Astrocyte of the hippocampus (primary cell): ENCODE measurements at places on chromosomes 4 and X.

GRCh38 chr4:133096972-133097371, 52.1 kb upstream of the PCDH10 start:
- no peak for DNase-seq

- DNase-seq: no peak
These were observed 7.3 kb upstream of the CSF2RA start for GRCh38 chrX:1261285-1261684.

DNA sequence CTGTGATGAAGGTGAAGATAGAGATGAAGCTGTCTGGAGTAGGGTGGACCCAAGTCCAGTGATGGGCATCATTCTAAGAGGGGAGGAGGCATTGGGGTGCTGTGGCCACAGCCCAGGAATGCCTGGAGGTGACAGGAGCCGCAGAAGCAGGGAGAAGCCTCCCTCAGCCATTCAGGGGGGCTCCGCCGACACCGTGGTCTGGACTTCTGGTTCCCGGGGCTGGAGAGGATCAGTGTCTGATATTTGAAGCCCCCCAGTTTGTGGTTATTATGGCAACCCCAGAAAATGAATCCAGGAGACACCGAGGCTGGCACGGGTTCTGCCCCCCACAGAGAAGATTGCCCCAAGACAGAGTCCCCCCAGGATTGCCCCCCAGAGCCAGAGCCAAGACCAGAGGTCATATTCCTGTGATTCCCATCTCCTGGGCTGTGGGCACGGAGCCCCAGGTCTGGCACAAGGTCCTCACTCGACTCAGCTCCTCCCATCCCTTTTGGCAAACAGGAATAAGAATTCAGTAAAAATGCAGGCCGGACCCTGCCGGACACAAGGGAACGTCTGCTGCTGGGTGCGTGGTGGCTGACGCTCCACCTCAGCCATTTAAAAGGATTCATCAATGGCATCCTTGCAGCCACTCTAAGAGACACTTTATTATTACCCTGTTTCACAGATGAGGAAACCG, 116.6 kb downstream of the CPZ start:
- no peak for DNase-seq

GRCh38 chr4:165131247-165131832, 18.7 kb upstream of the TMEM192 start:
- peak; percentile 80 for DNase-seq

DNA sequence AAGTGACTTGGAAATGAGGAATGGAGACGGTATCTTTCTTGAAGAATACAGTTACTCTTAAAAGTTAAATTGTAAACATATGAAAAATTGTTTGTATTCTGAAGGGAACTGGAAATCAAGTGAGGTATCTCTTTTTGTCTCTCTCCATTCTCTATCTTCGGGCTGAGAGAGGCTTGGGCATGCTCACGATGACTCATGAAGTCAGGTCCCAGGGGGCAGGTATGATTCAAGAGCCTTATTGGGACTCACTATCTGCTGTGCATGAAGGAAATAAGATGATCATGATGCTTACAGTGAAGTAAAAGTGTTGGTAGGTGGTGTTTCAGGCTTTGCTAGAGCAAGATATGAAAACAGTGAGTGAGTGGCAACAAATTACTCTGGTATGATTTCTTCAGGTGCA, 200.4 kb upstream of the PITX2 start:
- no peak for DNase-seq

DNA sequence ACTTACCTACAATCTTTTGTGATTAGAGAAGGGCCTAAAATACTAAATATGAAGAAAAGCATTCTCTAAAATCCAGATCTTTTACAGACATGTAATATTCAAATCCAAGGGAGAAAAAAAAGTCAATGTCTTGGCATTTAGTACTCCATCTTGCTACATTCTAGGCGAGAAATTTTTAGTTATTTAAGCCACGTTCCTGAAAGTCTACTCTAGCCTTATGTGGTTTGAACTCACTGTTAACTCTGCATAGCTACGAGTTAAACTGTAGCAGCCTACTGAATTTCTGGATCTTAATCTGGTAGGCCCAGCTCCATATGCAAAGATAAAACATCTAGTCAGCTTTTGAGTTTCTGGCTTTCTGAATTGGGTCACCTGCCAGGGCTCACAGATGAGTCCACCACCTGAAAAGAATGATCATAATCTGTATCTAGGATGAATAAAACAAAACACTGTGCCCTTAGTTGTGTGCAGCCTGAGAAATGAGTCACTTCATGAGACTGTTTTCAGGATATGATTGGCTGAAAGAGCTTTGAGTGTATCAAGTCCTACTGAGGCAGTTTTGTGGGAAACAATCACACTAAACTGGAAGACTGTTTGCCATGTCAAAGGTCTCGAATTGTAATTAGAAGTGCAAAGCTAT, 3.2 kb upstream of the NEK1 start:
- DNase-seq: peak; percentile 28

DNA sequence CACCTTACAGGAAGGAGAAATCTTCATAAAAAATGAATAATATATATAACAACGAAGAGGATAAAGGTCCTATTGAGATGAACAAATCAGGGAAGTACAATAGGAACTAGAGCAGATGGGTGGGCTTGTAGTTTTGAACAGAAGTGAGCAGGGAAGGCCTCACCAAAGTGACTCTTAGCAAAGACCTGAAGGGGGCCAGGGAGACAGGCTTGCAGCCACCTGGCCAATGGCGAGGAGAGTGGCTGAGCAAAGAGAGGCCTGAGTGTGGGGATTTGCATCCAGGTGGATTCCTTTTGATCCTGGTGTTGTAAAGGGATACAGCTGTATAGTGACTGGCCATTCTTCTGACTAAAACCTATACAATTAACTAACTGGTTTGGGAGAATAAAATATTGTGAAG, 354.1 kb downstream of the CAMK2D start:
- DNase-seq: no peak

- DNase-seq: no peak
These were observed 755.4 kb upstream of the HTR2C start for GRCh38 chrX:113828470-113828869.

GRCh38 chr4:8553991-8554405, 26.2 kb upstream of the GPR78 start:
- no peak for DNase-seq

GRCh38 chr4:8088966-8089491, 69.6 kb downstream of the ABLIM2 start:
- DNase-seq: no peak

- DNase-seq: no peak
These were observed 678.0 kb upstream of the INTU start for GRCh38 chr4:126954537-126955291.

DNA sequence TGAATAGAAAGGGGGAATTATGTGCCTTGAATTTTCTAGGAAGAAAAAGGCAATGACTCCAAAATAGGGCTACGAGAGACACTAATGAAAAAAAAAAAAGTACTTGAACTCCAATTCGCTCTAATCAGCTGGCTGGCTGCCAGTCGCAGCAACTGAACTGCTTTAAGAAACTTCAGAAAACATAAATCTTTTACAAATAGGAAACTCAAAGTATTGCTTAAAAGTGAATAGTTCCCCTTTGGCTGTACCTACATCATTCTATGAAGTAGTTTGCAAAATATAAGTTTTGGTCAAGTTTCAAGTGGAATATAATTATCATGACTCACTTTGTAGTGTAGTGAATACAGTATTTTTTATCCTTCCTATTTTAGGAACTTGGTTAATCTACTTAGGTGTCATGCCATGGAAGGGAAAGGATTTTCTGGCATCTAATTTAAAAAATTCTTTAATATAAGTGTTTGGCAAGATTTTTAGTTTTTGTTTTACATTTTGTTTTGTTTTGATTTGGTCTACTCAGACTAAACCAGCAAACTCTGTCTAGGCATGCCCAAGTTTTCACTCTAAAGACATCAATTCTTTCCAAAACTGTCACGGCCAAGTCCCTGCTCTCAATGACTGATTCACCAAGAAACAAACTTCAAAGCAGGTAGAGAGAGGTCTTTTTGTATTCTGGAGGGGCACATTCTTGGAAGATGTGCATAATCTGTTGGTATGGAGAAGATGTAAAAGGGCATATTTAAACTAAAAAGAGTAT, 382.4 kb upstream of the GALNT7 start:
- peak; percentile 65 for DNase-seq

- DNase-seq: peak; percentile 96
These were observed 78.2 kb downstream of the AFAP1 start for GRCh38 chr4:7861440-7861881.

DNA sequence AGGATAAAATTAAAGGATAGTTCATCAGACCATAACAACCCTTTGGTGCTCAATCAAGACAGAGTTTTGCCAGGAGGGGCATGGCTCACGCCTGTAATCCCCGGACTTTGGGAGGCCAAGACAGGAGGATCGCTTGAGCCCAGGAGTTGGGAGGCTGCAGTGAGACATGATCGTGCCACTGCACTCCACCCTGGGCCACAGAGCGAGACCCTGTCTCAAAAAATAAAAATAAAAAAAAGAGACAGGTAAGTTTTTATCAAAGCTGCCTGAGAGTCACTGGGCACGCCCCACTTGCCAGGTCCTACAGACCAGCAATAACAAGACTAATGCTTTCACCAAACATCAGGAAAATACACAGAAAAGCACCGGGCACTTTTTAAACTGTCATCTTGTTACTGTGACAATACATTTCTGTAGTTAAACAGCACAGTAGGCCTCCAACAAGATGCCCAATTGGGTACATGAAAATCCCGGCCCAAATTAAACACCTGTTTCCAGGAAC, 765 bp downstream of the CFAP97 start:
- DNase-seq: no peak
